ENCODE measurements at places on chromosomes 6 and 20.

DNA sequence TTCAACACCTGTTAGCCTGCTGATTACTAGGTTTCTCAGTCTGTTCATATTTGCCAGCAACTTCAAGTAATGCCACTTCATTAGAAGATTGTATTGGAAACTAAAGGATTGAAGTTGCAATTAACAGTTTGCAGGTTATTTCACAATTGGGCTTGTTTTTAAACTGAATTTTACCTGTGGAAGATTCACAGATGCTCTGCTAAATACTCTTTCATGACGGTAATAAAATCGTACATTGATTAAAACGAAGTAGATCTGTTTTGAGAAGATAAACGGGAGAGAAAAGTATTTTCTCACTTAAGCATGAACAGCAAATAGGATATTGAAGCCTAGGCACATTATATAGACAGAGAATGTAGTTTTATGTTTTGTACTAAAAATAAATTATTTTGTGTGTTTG is 1.6 kb downstream of the RNF182 start:
- DNase-seq, result no peak
- H3K36me3 ChIP-seq, result no peaks in the 10 kb centered on the region
- peaks cover 12% of the 10 kb centered on the region for H3K27me3 ChIP-seq
- no peak overlapping the region for H3K4me3 ChIP-seq

- no peak for DNase-seq
- H3K27ac ChIP-seq, result no peak overlapping the region
- H3K27me3 ChIP-seq, result no peaks in the 10 kb centered on the region
- H3K4me3 ChIP-seq, result no peak overlapping the region
These were observed 152.9 kb downstream of the SOD2 start for GRCh38 chr6:159540152-159540551.

DNA sequence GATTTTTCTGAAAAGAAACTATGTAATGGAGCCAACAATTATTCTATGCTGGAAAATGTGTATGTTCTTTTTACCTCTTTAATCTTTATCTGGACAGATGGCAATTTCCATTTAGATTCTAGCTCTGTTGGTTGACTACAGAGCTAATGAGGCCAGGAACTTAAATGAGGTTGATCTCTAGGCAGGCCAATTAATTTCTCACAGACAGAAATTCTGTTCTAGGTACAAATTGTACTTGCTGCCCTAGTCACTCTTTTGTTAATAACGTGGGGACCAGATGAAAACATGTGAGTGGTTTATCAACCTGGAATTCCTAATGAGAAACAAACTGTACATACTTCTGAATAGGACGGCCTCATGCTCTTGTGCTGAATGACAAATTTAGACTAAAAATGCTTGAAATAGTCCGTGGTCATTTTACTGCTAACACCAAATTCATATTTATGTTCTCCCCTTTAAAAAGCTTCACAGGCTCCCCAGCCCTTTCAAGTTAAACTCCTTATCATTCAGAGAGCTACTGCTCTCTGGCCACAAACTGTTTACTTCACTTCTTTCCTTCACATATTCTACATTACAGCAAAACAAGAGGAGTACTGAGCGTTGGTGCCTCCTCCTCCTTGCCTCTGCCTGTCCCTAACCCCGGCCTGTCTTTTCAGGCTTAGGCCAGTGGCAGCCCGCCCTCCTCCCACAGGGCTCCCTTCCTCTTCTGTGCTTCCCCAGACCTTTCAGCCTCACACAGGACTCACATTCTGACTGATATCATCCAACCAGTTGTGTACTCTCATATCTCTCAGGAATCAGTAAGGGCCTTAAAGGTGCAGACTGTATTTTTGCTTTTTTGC is 41.4 kb downstream of the DTNBP1 start:
- no peaks in the 10 kb centered on the region for H3K4me1 ChIP-seq
- H3K36me3 ChIP-seq, result no peaks in the 10 kb centered on the region
- H3K27me3 ChIP-seq, result no peaks in the 10 kb centered on the region

DNA sequence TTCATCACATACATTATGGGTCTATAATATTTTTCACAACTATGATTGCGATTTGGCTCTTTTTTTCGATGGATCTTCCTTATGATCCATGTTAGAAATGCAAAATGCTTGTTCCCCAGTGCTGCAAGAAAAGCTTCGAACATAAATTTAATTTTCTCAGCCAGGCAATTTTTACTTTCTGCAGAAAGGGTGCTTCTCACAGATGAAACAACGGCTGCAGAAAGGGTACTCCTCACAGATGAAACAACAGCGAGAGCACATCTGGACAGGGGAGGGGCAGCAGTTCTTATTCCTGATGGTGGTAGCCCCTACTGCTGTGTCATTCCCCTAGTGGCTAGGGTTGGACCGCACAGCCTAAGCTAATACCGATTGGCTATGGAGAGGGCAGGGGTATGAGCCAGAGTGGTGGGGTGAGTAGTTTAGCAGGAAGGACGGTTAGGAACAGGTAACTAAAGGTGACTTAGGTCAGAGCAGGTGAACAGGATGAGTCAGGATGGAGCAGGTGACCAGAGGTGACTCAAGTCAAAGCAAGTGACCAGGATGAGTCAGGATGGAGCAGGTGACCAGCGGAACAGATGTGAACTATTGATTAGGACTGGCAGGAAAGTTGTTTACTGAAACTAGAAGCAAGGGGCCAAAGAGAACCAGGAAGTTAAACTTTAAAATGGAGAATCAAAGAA is 13.4 kb upstream of the TREML4 start:
- H3K4me1 ChIP-seq, result no peaks in the 10 kb centered on the region
- no peaks in the 10 kb centered on the region for H3K27me3 ChIP-seq
- H3K27ac ChIP-seq, result no peak overlapping the region
- H3K4me3 ChIP-seq, result no peak overlapping the region
- no peak for DNase-seq

DNA sequence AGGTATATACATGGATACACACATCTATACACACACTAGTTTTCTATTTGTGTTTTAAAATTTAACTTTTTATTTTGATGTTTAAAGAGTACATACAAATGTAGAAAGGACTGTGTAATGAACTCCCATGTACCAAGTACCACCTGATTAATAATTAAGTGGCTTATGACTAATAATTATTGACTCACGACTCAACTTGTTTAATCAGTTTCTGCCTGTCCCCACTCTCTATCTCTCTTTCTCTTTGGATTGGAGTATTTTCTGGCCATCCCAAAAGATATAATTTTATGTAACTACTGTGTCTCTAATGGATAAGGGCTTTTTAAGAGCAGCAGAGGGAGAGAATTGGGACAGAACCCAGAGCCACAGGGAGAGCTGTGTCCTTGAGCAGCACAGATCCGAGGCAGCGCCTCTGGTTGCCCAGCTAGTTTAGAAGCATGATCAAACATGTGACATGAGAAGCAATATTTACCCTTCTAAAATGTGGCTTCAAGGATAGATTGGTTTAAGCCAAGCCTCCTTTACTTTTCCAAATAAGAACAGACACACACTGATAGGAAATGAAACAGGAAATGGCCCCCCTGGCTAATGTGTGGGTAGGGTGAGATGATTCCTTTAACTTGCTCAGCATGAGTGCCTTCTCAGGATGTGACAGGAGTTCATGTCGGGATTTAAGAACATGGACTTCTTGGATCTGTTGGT is 81.0 kb downstream of the ERMARD start:
- H3K36me3 ChIP-seq, result no peaks in the 10 kb centered on the region
- peaks cover 13% of the 10 kb centered on the region for H3K4me1 ChIP-seq
- peak; percentile 42 for DNase-seq
- no peaks in the 10 kb centered on the region for H3K27me3 ChIP-seq

- no peaks in the 10 kb centered on the region for H3K36me3 ChIP-seq
- H3K4me1 ChIP-seq, result no peaks in the 10 kb centered on the region
- no peak overlapping the region for H3K27ac ChIP-seq
- no peak for DNase-seq
These were observed 672 bp downstream of the CARMIL1 start for GRCh38 chr6:25279748-25280343.

GRCh38 chr20:51017251-51017650 is 5.7 kb downstream of the KCNG1 start:
- no peak for DNase-seq
- H3K36me3 ChIP-seq, result no peaks in the 10 kb centered on the region
- H3K27me3 ChIP-seq, result no peaks in the 10 kb centered on the region
- no peak overlapping the region for H3K4me3 ChIP-seq
